ENCODE measurements at places on chromosomes 7 and 10.
A peak's percentile ranks its signal among the peaks of the same experiment; 100 is the strongest.

GRCh38 chr7:36430186-36430585 lies 40.5 kb downstream of the ANLN start:
- no peak for DNase-seq

DNA sequence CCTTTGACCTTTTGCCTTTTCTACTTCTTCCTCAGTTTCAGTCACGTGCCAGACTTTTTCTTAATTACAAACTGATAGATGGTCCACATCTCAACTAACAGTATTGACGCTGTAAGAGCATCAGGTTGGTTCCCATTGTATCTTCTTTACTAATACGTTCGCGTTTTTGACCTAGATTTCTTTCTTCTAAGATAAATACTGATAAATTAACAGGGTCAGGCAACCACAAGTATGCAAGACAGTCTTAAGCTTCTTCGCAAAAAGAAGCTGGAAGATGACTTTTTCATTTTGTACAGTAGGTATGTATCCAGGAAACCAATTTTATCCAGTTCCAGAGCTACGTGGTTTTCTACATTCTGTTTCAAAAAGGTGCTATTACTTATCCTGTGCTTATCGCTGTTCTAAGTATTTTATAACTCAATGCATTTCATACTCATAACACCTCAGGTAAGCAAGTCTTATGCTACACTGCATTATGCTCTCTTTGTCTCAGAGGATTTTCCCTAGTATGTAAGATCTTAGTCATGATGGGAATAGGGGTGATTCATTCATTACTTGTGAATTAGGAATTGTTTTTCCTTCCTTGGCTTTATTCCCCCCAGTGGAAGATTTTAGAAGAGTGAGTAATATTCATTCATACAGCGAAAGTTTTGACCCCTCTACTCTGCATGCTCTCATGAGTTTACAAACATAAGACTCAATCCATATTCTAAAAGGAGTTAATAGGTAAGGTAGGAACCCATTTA lies 955 bp downstream of the DUS4L start:
- DNase-seq = no peak

DNA sequence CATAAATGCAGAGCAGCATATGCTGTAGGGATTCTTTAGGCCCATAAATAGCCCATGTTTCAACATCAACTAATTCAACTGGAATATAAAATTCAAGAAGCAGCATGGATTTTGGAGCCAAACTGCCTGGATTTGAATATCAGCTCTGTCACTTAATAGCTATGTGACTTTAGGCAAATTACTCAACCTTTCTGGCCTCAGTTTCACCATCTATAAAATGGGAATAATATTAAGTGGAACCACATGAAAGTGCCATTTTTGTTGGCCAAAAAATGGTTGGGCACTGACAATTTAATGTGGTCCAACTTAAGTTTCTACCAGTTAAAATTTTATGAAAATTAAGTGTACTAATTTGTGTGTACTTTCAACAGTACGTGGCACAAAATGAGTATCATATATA lies 98.1 kb downstream of the GSAP start:
- no peak for DNase-seq

GRCh38 chr10:35417795-35418194 lies 81.5 kb downstream of the CCNY start:
- no peak for DNase-seq

DNA sequence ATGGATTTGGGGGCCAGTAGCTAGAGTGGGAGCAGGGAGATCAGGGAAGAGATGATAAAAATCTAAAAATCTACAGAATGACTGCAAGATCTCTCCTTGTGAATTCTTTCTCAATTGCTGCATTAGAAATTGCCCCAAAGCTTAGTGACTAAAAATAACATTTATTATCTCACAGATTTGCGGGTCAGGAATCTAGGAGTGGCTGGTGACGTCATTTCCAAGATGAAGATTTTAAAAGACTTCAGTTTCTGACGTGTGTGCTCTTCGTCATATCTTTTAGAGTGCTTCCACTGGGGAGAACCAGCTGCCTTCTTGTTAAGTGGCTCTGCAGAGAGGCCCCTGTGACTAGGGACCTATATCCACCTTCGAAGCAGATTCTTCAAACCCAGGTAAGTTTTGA lies 112.6 kb downstream of the DGKI start:
- no peak for DNase-seq

DNA sequence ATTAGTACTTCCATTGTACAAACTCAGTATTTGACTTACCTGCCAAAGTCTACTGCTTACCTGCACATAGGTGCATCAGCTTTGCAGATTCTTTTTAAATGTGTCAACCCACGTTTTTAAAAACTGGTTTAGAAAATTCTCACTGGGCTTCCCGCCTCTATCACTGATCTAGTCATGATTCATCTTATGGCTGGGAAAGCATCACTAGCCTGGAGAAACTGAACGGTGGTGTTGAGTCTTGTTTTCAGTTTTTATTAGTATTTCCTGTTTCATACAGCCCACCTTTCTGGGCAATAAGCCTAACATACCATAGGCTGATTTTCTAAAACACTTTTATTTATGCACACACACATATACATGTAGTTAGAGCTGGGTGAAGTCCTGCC lies 19.7 kb downstream of the DOCK1 start:
- no peak for DNase-seq

GRCh38 chr7:91343420-91343960 lies 79.3 kb downstream of the FZD1 start:
- DNase-seq = no peak

DNA sequence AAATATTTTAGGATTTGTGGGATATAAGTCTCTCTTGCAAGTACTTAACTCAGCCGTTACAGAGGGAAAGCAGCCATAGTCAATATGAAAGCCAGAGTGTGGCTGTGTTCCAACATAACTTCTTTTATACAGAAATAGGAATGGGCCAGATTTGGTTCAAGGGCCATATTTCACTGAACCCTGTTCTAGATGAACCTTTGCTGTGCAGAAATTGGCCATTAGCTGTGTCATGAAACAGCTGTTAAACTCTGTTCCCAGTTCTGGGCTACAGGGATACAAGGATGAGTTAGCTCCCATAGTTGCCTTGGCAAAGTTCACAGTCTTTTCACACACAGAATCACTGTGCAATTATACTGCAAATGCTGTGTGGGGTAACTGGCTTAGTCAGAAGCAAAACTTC lies 213.9 kb upstream of the LRRN3 start:
- DNase-seq = no peak

DNA sequence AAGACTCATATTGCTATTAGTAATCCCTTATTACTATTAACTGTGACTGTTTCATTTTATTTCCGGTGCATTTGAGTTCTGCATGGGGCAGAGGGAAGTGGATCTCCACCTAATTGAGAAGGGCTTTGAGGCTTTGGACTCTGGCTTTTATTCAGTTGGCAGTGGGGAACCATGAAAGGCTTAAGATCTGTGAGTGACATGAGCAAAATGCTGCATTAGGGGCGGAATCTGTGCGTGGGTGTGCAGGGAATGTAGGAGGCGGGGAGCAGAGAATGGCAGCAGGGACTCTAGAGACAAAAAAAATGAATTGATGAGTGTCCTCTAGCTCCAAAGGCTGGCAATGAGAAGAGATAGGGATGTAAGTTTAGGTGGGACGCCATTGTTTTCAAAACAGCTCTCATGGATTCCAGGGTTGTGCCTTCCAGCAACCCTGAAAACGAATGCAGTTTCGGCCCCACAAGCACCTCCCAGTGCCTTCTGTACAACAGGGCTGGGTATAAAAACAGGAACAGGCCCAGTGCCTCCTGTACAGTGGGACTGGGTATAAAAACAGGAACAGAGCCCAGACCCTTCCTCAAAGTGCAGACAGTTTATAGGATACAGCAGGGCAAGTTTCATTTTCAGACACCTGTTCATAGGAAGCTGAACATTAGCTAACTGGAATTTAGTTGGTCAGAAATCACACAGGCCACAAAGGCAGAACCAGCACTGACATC lies 663.3 kb upstream of the FOXK1 start:
- no peak for DNase-seq

- DNase-seq = no peak
Observed at GRCh38 chr10:132132421-132132841, 54.3 kb upstream of the DPYSL4 start.

DNA sequence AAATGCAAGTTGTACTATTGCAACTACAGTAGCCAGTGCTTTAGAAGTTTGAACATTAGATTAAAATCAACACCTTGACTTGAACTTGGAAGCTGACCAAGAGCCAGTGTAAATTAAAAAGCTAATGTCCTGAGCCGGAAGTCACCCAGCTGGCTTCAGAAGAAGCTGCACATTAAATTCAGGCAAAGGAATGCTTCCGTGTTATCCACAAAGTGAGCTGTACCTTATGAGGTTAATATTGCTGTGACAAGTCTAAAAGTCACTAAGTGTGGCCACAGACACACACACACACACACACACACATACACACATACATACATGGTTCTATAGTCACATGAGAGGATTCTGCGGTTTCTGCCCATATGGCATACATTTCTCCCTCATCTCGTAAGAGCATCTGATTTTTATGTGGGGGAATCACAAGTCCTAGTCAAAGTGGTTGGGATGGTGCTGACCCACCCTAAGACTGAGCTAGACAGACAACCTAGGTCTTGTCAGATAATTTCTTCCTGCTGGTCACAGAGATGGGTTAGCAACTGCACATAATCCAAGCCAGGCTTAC lies 612.9 kb downstream of the SORCS1 start:
- DNase-seq = no peak

DNA sequence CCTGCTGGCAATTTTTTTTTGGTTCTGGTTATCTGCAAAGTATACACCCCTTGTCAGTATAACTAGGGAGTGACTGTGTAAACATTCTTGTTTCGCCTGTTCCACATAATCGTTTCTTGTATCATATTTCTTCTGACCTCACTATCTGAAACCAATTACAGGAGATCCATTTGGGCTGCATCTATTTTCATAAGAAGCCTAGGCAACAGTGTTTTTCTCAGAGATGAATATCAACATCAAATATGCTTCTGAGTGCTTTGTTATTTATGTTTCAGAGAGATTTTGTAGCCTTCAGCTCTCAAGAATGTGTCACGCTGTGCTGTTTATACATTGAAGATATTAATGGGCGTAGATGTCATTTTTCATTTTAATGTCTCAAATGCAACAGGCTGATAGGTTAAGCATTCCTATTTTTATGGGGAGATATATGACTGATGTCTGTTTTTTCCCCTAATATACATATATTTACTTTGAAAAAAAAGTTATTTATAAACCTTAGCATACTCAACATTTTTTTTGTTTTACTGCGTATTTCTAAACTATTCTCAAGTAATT lies 115.5 kb downstream of the FOXP2 start:
- no peak for DNase-seq

- DNase-seq = no peak
Observed at GRCh38 chr10:93762979-93763391, 5.2 kb downstream of the LGI1 start.

DNA sequence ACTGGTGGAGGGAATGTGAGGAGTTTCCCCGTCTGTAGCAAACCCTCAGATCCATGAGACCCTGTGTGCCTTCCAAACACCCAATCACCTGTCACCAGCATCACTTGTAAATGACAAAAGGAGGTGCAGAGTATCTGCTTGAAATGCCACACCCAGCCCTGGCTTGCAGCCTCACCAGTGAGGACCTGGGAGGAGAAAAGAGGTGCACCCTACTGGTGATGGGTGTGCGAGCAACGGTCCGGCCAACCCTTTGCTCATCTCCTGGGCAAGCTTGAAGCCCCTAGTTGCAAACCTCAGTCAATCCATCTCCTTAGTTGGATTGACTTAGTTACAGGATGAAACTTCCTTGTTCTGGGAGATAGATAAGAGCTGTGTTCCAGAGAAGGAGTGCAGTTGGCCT lies 62.4 kb upstream of the WAPL start:
- no peak for DNase-seq

GRCh38 chr10:61480208-61480607 lies 27.0 kb upstream of the TMEM26 start:
- DNase-seq = no peak

DNA sequence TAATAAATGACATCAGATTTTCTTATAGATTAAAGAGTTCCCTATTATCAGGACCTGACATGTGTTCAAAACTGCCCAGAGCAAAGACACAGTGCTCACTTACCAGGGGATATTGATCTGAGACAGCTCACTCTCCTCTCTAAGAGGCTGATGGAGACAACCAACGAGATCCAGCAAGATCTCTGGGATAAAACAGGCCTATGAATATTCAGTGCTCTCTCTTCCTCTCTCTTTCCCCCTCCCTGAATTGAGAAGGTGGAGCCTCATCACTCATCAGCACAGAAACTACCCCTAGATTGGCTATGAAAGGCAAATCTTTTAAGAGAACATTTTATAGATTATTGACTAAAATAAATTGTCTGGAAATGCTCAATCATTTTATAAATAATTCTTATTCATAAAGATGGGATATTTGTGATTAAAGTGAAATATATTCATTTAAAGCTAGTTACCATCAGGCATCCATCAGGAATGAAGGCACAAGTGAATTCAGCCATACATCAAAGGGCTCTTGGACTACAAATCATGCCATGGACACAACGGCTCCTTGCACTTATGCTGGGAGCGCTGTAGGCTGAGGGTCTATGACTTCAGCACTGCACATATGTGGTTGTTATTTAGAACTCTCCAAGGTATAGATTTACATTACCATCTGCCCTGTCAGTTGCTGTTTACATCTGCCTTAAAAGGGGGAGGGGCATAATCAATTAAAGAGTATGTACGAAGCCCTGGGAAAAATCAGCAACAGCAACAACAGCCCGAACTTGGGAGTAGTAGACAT lies 3.4 kb upstream of the PPP1R17 start:
- DNase-seq = peak; percentile 54

Data from glutamatergic neuron (in vitro differentiated cells).